ENCODE measurements at places on chromosomes 7 and 10.

- DNase-seq, result peak; percentile 41
These were observed 6.1 kb downstream of the NPY start for GRCh38 chr7:24290004-24290641.

- DNase-seq, result no peak
These were observed 125.4 kb downstream of the SEMA3D start for GRCh38 chr7:85061456-85061855.

- no peak for DNase-seq
These were observed 76.3 kb downstream of the FGFR2 start for GRCh38 chr10:121521794-121522556.

- DNase-seq, result no peak
These were observed 5.6 kb downstream of the GPR15LG start for GRCh38 chr10:84179059-84179710.

- DNase-seq, result no peak
These were observed 171.0 kb upstream of the SHH start for GRCh38 chr7:155983176-155983815.

DNA sequence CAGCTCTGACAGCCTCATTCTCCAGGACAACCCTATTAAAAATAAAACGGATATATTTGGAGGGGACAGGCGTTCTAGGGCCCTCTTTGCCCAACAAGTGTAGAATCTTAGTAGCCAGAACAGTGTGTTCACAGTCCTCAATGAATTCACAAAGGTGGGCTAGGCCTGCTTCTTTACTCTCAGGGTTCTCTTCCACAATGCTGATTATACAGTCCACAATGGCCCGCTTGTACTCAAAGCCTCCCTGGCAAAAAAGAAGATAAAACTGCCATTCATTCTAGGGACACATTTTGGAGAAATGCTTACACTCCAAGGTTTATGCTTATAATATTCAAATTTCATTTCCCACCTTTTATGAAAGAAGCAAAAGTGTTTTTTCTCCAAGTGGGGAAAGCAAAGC lies 62.6 kb downstream of the MEST start:
- DNase-seq, result no peak

DNA sequence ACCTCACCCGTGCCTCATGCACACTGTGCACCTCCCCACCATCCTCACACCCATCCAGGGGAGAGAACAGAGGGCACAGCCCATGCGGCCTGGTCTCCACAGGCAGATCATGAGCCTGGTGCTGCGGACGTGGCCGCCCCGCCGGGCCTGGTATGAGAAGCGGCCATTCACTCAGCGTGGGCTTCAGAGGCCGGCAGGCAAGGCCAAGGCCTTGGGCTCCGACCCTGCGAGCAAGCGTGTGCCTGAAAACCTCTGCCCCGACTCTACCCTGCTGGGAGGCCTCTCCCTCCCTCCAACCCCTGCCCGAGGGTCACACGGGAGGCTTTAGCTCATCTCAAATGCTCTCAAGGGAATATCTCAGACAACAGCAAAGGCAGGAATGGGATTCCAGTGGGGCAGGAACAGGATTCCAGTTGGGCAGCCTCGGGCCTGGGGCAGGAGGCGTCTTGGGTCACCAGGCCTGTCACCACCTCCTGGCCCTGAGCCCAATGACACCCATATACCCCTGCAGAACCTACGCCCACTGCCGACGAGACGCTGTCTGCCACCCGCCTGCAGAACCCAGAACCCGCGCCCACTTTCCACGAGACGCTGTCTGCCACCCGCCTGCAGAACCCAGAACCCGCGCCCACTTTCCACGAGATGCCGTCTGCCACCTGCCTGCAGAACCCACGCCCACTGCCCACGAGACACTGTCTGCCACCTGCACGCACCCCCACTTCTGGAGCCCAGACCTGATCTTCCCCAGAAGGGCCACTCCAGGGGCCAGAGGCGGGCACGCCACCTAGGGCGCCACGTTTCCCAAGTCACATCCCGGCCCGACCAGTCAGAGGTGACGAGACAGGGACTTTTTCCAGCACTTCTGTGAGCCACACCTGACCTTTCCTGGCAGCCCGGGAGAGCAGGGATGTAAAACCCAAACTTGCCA lies 38.9 kb downstream of the ADAP1 start:
- no peak for DNase-seq

- DNase-seq, result no peak
These were observed 1.6 kb downstream of the CDK14 start for GRCh38 chr7:90597563-90598253.

GRCh38 chr7:13921062-13921461 lies 68.4 kb downstream of the ETV1 start:
- no peak for DNase-seq

GRCh38 chr7:142104550-142105527 lies 6.7 kb upstream of the MGAM2 start:
- peak; percentile 3 for DNase-seq

- DNase-seq, result peak; percentile 24
These were observed 1.1 kb upstream of the KBTBD2 start for GRCh38 chr7:32892521-32893206.

GRCh38 chr7:64871761-64872160 lies 31.3 kb upstream of the ZNF273 start:
- no peak for DNase-seq

- no peak for DNase-seq
These were observed 22.8 kb downstream of the GNA12 start for GRCh38 chr7:2821161-2821841.

- DNase-seq, result no peak
These were observed 4.8 kb upstream of the TAF3 start for GRCh38 chr10:7813481-7813880.

- DNase-seq, result no peak
These were observed 257.0 kb upstream of the ZNF32 start for GRCh38 chr10:43905512-43906236.

GRCh38 chr7:36272211-36272566 lies 117.5 kb upstream of the ANLN start:
- no peak for DNase-seq

DNA sequence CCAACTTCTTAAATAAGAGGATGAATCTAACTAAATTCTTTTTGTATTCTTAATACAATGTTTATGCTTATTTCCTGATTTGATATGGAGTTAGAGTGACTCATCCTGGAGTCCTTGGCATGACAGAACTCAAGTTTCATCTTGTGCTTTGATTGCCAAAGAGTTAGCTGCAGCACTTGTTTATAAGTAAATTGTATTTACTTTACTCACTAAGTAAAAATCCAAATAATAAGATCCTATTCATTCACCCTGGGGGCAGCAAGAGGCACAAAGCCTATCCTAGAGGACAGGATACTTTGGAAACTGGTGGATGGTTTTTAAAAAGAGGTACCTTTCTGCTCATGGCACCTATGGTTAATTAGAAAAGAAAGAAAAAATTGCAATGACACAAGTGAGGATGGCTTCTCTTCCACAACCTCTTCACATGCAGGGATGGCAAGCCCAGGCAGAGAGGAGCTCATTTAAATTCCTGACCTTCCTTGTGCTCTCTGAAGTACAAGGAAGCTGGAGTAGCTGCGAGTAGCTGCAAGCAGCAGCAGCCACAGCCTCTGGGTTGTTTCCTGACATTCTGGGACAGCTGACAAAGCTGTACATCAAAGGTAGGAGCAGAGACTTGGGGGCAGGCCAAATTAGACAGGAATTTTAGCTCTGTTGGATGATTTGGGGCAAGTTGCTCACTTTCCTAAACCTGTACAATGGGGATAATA lies 28.5 kb upstream of the CROT start:
- no peak for DNase-seq

- no peak for DNase-seq
These were observed 69.2 kb upstream of the TCF7L2 start for GRCh38 chr10:112880633-112881530.

GRCh38 chr7:33904681-33905388 lies 504 bp upstream of the BMPER start:
- no peak for DNase-seq

DNA sequence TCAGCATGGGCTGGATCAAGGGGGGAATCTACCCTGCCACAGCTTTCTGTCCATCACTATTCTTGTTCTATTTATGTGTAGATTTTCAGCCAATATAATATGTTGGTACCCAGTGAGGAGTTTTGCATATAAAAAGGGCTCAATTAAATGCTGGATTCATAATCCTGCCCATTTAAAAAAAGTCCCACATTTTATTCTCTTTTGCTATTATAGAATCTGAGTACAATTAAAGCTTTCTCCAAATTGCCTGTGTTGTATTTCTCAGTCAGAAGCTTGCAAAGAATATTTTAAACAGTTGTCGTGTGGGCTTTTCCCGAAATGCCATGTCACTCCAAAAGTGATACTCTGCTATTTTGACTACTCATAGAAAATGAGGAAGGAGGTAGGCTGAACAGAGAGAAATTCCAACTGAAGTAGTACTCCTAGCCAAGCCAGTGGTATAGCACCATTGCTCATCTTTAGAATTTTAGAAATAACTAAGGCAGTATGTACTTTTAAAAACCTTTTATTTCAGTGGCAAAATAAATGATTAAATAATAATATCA lies 108.3 kb upstream of the HDAC9 start:
- no peak for DNase-seq

DNA sequence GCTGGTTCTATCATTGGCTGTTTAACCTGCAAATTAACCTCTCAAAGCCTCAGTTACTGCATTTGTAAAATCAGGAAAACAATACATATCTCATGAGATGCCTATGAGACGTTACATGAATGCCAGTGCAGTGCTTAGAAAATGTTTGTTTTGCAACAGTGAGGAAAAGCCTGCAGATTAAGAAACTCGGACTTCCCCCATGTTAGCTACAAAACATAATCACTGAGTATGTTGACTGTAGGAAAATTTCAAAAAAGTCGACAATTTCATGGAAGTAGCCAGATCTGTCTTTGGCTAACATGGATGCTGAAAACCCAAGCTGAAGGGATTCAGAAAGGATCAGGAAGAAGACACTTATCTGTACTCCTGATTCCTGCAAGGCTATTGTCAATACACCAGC lies 121.4 kb downstream of the TRIL start:
- DNase-seq, result no peak

GRCh38 chr7:16933296-16934279 lies 51.8 kb upstream of the AGR3 start:
- peak; percentile 94 for DNase-seq

DNA sequence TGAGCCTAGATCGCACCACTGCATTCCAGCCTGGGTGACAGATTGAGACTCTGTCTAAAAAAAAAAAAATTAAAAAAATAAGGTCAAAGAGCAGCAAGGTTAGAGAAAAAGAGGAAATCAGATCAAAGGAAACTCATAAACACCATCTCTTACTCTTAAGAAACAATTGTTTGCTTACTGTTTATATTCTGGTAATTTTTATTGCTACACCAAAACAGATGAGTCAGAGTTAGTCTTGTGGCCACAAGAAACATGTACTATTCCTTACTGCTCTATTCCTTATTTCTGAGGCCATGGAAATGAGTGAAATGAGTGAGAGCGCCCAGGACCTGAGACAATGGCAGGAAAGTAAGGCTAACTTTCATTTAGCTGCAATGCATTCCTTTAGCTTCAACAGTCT lies 387.3 kb downstream of the HPSE2 start:
- DNase-seq, result no peak

DNA sequence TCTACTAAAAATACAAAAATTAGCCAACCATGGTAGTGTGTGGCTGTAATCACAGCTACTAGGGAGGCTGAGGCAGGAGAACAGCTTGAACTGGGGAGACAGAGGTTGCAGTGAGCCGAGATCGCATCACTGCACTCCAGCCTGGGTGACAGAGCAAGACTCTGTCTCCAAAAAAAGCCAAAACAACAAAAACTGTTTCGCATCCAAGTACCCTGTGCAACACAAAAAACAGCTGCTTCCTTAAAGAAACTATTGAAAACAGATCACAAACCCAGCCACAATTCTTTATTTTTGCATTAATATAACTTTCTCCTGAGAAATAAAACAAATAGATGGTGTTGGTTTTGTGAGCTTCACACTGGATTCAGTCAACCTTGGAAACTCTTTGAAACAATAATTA lies 112.1 kb upstream of the AFAP1L2 start:
- DNase-seq, result no peak

DNA sequence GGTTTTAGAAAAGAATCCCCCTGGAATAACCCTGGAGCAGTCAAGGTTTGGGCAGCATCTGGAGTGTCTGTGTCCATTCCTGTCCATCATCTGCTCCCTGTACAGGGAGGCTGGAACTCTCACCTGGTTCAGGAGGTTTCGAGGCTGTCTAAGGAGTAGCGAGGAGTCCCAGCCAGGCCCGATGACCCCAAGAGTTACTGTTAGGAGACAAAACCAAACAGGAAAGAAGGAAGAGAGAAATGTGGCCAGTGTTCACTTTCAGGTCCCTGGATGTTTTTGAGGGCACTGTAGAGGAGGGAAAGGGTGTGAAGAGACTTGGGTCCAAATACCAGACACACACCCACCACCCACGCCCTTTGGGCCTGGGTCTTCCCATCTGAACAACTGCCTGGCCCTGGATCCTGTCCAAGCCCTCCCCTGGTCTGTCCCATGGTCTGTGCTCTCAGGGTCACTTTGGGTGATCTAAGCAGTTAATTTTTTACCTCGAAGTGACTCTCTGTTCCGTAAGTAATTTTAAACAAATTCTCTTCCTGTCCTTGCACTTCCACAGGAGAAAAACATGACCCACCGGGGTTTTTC lies 117.1 kb downstream of the ZMIZ1 start:
- no peak for DNase-seq

DNA sequence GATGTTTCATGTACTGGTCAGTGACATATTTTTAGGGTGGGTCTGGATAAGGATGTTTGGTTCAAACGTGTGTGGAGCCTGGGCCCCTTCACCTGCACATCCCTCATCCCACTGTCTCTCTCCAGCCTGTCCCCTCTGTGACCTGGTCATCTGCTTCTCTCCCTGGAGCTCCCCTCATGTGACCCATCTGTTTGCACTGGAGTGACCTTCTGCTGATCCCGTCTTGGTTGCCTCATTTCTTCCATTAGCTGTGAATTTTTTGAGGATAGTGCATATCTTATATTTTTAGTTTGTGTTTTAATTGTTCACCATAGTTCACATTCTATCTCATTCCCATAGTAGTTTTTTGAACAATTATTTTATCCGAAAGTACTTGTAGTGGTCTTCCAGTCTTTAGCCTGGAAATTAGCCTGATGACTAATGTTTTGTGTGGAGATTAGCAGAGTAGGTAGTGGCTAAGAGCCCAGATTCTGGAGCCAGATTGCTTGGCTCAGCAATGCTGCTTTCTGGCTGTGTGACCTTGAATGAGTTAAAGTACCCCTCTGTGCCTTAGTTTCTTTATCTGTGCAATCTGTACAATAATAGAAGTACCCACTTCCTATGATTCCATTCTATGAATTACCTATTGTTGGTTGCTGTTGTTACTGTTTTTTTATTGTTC lies 224.5 kb downstream of the LRMDA start:
- no peak for DNase-seq

- no peak for DNase-seq
These were observed 61.0 kb downstream of the CREB3L2 start for GRCh38 chr7:137940656-137941518.

- DNase-seq, result no peak
These were observed 4.3 kb downstream of the SFXN3 start for GRCh38 chr10:101035314-101035713.

- no peak for DNase-seq
These were observed 272.3 kb downstream of the ELFN1 start for GRCh38 chr7:1942243-1942940.

Measured in GDM1 (cell line).